CD4-positive, alpha-beta T cell treated with Interferon gamma for 1 hour (primary cell): ENCODE measurements at places on chromosomes 13 and 19.

DNA sequence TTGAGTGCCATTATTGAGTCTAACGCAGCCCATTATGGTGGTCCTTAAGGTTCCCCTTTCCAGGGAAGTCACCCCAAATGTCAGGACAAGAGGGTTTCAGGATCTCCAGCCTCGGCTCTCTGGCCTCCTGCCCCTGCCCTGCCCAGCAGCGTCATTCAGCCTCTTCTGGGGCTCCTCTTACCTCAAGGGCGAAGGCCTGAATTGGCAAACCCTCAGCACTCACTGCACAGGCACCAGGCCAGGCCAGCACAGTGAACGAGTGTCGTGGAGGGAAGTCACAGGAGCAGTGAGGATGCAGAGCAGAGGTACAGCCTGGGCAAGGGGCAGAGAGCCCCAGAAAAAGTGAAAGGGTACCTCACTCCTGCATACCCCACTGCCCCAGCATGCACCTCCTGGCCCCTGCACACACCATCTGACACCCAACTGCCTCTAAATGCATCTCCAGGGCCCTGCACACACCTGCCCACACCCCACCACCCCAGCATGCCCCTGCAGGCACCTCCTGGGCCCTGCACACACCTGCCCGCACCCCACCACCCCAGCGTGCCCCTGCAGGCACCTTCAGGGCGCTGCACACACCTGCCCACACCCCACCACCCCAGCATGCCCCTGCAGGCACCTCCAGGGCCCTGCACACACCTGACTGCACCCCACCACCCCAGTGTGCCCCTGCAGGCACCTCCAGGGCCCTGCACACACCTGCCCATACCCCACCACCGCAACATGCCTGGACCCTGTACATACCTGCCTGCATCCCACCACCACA is 19.8 kb downstream of the SLC25A42 start:
- no peak for DNase-seq

- DNase-seq: no peak
Observed at GRCh38 chr19:27858981-27859581, 1353.9 kb downstream of the UQCRFS1 start.

DNA sequence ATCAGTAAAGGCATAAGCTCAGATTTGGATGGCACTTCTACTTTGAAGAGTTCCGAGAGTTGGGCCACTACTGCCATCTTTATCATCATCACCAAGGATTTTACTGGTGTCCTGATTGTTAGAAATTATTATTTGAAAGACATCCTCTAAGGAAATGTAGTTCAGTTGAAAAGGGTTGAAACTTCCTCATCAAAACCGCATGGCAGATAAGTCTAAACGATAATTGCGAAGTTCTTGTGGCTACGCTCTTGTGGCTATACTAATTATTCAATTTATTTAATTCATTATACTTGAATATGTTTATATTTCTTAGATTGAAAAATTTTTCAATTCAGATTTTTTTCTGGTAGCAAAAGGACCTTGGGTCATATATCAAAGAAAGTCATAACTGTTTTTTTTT is 22.4 kb downstream of the TNFRSF19 start:
- DNase-seq: no peak

DNA sequence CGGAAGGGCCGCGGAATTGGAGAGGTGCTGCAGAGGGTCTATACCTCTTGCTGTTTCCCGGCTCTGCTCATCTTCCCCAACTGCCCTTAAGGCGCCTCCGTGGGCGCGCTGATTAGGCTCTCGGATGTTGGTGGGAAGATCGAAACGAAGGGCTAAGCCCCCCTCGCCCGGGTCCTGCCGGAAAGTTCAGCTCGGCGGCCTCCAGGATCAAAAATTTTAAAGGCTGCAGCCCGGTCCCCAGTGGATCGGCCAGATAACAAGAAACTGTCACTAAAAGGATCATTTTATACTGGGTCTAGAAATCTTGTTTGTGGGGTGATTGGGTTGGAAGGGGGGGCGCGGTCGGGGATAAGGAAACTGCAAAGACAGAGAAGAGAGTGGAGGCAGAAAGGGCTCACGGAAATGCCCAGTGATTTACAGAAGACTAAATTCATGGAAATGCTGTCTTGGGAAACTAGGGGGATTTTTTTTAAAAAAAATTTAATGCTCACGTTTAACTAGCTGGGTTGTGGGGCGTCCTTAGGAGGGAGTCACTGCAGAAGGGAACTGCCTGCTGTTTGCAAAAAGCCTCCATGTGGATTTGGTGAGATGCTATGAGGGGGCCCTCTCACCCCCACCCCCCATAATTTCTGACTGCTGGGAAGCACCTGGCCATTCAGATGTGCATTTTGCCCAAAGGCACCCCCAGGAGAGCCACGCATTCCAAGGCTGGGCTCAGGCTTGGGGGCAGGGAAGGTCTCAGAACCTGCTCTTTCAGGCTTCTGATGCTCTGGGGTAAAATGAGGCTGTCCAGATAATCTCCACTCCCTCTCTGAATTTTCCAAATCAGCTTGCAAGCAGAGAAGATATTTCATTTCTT is 7.7 kb downstream of the CDX2 start:
- DNase-seq: no peak

DNA sequence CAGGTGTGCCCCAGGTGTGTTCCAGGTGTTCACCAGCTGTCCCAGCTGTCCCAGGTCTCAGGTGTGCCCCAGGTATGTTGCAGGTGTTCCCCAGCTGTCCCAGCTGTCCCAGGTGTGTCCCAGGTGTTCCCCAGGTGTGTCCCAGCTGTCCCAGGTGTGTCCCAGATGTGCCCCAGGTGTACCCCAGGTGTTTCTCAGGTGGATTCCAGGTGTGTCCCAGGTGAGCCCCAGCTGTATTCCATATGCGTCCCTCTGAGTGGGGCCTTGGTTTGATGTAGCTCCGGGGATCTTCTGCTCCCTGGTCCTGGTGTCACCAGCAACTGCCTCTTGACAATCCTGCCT is 719 bp upstream of the GRK1 start:
- no peak for DNase-seq

GRCh38 chr13:20719783-20720182 is 16.3 kb downstream of the IL17D start:
- no peak for DNase-seq

DNA sequence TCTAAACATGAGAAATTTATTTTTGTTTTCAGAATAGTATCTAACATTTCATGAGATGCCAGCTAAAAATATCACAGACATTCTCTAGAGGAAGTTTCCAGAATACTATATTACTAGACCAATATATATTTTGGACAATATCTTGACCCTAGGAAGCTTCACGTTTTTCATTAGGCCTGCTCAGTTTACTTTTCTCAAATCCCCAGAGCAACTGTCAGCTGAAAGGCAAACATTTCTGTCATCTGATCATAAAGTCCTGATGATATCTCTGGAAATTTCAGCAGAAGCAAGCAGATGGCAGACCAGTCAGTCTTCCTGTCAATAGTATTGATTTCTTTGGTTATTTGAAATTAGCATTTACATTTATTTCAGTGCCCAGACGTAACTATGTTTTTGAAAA is 4.0 kb downstream of the POSTN start:
- no peak for DNase-seq

DNA sequence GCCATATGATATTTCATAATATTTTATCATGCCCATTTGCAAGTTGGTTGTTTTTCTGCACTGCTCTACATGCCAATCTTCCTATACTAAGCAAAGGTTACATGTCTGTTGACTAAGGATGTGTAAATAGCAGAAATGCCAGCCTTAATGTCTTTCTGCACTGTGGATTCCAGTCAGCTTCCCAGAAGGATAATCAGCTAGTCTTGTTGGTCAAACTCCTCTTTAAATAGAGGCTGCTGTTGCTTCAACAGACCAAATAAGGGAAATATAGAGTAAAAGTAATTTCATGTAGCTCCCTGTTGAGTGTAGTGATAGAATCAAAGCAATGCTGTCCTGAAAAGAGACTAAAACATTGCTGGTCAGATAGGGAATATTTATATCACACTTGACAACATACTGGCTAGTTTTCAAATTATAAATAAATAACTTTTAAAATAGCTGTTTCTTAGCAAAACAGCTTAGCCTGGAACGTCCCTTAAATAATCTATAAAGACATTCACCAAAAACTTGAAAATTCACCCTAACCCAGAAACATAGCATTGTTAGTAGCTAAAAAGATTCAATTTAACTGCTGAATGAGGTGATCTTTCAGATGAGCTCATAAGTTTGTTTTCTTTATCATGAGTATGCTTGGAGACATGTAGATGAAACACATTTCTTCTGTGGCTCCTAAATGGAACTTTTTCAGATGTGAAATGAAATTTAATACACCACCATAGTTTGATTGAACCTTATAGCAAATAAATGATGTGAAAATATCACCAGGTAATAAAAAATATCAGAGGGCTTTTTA is 56.6 kb downstream of the FRY start:
- DNase-seq: no peak

GRCh38 chr13:47327861-47328260 is 431.0 kb upstream of the HTR2A start:
- no peak for DNase-seq

GRCh38 chr13:21668732-21669275 is 2.1 kb upstream of the FGF9 start:
- DNase-seq: no peak

DNA sequence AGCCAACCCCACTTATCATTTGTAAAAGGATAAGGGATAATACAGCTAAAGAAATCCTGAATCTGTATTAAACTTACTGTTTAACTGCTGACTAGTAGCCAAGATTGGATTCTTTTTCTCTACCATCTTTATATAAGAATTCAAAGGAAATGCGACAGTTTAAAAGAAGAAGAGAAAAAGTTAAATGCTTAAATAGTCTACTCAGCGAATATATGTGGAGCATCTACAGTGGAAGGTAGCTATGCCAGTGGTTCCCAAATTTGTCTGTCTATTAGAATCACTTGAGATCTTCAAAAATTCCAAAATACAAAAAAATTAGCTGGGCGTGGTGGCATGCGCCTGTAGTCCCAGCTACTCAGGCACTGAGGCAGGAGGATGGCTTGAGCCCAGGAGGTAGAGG is 60.8 kb upstream of the KLF5 start:
- DNase-seq: no peak

- DNase-seq: no peak
Observed at GRCh38 chr13:40475617-40476016, 190.8 kb downstream of the FOXO1 start.
